Stimulated activated CD8-positive, alpha-beta memory T cell treated with anti-CD3 and anti-CD28 coated beads, Interleukin-15, amount 100 ng/mL, for 24 hours (primary cell): ENCODE measurements at places on chromosomes 4 and X.

DNA sequence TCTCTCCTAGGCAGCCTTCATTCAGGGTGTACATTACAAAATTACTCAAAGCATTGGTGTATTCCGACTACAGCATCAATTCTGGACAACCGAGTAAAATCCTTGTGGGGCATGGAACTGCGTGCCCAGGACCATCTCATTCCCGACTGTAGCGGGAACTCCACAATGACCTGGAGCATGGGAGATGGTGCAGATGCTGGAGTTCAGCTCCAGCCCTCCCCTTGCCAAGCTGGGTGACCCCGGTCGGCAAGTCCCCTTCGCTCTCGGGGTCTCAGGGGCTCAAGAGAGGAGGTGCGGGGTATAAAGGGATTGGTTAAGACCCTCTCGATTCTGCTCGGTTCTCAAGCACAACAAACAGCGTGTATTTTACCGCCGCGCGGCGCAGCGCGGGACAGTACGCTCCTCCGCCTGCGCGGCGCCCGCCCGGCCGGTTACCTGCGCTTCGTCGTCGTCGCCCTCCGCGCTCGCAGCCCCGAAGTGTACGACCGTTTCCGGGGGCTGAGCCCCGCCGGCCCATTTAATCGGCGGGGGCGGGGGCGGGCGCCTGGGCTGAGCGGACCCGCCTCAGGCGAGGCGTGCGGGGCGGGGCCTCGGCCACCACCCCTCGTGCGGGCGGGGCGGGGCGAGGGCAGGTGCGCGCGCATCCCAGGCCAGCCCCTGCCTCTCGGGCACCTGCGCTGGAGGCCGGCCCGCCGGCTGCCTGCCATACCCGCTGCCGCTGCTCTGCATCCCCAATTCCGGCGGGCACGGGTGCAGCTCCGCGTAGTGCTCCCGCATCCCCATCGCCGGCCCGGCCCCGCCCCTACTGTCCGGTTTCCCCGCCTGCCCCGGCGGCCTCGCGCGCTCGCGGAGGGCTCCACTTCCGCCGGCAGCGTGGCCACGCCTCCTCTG lies at the start of gene G6PD:
Gene G6PD (minus strand): TSS at position 493 of the 891 bp plus-strand sequence. CDS start 691 bp downstream, outside the sequence.
- DNase-seq = peak; percentile 65

- no peak for DNase-seq
Measured at GRCh38 chrX:46637938-46638337, 64.4 kb downstream of the CHST7 start.

- no peak for DNase-seq
Measured at GRCh38 chrX:40245488-40246071, 147.8 kb upstream of the BCOR start.

DNA sequence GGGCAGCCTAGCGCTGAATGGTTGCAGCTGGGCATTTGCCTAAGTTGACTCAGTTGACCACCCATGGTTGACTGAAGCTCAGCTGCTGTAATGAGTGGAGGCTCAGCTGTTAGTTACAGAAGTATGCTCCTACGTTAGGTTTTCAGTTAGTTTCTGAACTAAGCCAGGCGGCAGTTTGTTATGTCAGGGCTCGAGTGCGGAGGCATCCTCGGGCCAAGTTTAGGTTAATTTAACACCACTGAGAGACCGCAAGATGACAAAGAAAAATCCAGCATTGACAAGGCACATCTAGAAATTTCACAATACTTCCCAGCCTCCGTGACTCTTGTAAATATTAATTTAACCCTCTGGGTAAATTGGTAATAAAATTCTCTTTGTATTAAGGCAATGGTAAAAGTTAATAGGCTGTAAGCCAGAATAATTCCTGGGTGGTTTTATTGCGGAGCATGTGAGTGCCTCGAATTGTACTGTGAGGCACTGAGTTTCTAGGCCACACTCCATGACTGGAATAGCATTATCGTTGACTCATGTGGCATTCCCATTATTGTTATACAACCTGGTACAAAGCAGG lies 33.1 kb upstream of the CDKN2AIP start:
- no peak for DNase-seq

GRCh38 chrX:118493016-118493415 lies 2.6 kb upstream of the DOCK11 start:
- DNase-seq = no peak

- DNase-seq = no peak
Measured at GRCh38 chrX:426881-427280, 40.2 kb upstream of the PPP2R3B start.

DNA sequence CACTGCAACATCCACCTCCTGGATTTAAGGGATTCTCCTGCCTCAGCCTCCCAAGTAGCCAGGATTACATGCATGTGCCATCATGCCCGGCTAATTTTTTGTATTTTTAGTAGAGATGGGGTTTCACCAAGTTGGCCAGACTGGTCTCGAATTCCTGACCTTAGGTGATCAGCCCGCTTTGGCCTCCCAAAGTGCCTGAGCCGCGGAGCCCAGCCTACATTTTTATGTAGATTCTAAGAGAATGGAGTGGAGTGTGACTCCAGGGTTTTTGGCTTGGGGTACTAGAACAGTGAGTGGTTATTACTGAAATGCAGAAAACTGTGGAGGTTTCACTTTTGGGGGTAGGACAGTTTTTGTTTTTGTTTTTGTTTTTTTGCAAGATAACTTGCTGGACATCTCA lies 806.0 kb downstream of the ADGRL3 start:
- DNase-seq = no peak

DNA sequence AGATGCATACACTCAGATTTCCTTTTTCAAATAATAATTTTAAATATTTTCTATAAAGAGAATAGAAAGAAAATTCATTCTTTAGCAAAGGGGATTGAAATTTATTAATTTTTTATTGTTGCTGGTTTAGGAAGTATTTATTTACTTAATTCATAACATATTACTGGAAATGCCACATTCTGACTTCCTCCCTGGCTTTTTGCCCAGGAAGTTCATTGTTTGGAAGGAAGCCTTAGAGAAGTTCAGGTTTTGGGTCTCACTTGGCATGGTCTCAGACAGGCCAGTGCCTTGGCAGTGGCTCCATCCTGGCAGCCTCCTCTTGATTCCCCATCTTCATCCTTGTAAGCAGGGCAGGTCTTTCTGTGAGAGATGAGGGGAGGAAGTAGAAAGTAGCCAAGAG lies 50.5 kb downstream of the IL15 start:
- DNase-seq = no peak

DNA sequence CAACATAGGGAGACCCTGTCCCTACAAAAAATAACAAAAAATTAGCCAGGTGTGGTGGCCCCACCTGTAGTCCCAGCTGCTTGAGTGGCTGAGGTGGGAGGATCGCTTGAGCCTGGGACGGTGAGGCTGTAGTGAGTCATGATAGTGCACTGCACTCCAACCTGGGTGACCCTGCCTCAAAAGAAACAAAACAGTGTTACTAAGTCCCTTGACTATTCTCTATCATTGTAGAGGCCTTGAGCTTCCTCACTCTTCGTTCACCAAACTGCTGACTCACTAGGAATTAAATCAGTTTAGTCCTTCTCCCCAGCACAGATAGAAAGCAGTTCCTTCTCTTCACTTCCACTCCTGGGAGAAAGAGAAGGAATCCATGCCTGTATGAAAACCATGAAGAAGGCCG lies 14.5 kb downstream of the CDS1 start:
- no peak for DNase-seq

- DNase-seq = no peak
Measured at GRCh38 chrX:135581496-135581895, 61.0 kb downstream of the INTS6L start.

DNA sequence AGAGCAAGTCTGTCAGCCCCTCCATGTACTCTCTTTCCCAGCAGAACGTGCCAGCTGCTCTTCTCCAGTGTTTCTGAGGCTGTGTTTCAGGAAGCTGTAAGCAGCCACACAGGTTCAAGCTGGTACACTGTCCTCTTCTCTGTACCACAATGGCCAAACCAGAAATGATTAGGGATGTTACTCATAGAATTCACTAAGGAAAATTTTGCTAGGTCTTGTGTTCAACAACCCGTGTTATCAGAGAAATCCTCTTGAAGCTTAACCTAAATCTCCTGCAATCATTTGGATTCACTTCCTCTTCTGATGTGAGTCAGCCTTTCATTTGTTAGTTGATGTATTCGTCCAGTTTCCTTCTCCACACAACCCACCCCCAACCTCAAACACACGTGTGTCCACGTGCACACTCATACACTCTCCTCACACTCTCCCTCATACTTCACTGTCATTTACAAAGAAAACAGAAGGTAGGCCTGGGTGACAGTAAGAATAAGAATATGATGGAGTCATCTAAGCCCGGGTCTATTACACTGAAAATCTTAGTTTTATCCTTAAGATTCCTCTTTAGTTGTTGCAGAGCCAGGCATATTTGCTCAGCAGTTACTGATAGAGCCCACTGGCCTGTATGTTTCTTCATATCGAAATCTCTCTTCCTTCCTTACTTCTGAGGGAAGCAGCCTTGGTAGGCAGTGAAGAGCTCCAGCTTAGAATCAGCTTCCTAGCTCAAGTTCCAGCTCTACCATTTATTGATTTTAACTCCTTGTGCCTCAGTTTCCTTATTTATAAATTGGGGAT lies 63.4 kb downstream of the DCUN1D4 start:
- DNase-seq = no peak

GRCh38 chrX:119492463-119492862 lies 24.2 kb downstream of the SLC25A5 start:
- no peak for DNase-seq

GRCh38 chr4:73442275-73442674 lies 6.3 kb downstream of the AFP start:
- DNase-seq = no peak

- DNase-seq = no peak
Measured at GRCh38 chrX:16077811-16078210, 45.6 kb upstream of the GRPR start.

GRCh38 chr4:41851621-41852020 lies 83.6 kb upstream of the TMEM33 start:
- DNase-seq = no peak

DNA sequence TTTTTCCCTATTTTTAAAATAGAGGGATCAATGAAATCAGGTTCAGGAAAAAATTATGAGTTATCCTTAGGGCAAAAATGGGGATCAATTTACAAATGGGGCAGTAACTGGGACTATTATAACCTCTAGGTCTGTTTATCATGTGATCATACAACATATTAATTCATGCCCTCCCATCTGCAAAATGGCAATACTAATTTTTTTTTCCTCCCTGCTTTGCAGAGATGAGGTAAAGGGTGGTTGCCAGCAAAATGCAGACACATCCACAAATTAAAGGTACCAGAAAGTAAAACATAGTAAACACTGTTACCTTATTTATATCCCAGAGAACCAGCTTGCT lies 467 bp downstream of the HSD17B11 start:
- no peak for DNase-seq

- DNase-seq = no peak
Measured at GRCh38 chr4:130855533-130855932, 1759.6 kb downstream of the C4orf33 start.

DNA sequence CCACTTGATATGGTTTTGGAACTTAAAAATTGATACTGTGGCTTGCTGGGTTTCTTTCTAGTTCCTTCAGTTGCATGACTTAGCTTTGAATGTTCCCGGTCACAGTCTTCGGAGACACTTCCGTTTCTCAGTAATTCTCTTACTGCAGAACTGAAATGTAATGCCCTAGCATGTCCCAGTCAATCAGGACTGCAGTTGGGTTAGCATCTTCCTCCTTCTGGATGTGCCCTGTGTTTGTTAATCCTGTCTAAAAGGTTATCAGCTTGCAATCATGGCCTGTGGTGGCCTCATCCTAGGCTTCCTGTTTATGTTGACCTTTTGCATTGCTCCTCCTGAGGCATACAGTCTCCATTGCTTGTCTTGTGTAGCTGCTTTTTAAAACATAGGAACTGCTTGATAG lies 275.9 kb downstream of the ARHGAP10 start:
- no peak for DNase-seq

GRCh38 chr4:77922158-77923094 lies 59.8 kb downstream of the MRPL1 start:
- no peak for DNase-seq

GRCh38 chr4:20298986-20299385 lies 47.3 kb downstream of the SLIT2 start:
- DNase-seq = no peak

- no peak for DNase-seq
Measured at GRCh38 chrX:78769946-78770345, 22.4 kb downstream of the LPAR4 start.

DNA sequence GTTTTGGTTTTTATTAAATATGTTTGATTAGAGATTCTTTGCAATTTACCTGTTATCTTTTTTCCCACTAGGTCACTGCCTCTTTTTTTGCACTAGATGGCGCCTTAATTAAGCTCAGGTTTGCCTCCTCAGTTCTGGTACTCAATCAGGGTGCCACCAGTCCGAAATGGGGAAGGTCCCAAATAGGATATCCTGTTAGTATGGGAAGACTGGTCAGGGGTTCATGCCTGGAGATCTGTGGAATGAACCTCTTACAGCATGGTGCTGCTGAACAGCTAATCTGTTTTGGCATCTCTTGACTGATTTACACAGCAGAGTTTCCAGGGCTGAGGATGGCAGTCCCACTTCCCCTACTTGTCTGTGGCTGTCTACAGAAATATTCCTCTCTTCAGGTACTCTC lies 24.2 kb upstream of the VSIG1 start:
- DNase-seq = no peak

DNA sequence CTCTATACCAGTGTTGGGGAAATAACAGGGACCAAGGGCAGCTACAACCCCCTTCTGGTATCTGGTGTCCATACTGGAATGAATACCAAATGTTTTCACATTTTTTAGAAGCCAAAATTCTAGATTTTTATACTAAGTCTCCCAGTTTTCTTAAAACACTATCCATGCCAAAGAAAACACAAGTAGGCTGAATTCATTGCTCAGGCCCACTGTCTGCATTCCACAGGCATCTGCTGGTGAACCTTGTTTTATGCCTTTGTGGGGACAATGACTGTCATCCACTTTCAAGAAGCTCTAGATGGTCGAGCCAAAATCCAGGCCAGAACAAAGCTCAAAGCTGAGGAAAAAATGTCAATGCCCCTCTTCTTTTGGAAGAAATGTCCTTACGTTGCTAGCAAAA lies 213.4 kb upstream of the RASGEF1B start:
- DNase-seq = no peak
